ENCODE measurements at places on chromosomes 3 and 15.

DNA sequence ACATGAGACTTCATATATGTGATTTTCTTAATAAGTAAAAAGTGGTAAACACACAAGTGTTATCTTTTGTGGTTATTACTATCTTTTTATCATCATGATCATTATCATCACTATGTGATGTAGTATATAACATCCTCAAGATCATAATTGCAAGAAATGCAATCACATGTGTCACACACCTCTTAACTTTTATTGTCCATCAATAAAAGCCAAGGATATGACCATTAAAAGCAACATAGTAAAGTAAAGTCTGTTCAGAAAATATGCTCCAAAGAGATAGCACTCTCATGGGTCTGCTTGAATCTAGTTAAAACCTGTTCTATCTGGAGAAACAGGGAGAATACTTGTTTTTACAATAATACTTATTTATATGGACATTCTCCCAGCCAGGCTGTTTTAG, 153.0 kb upstream of the MLF1 start:
- no peak for DNase-seq

DNA sequence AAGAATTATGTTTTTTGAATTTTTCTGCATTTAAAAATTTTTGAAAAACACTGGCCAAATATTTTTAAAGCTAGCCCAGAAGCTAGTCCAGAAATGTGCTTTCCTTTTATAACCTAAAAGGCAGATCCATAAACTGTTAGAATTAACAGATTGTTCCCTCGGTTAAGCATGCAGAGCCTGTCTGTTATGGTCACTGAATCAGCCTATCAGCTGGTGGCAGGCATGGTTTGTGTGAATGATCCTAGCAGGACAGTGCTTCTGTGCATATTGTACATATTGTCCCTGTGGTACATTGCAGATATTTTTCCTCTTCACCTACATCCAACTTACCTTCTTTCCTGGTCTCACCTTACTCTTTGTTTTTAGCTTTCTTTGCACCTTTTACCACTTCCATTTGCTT, 53.3 kb downstream of the RARB start:
- no peak for DNase-seq

- DNase-seq = no peak
These were observed 331.5 kb upstream of the SLCO3A1 start for GRCh38 chr15:91521996-91522395.

DNA sequence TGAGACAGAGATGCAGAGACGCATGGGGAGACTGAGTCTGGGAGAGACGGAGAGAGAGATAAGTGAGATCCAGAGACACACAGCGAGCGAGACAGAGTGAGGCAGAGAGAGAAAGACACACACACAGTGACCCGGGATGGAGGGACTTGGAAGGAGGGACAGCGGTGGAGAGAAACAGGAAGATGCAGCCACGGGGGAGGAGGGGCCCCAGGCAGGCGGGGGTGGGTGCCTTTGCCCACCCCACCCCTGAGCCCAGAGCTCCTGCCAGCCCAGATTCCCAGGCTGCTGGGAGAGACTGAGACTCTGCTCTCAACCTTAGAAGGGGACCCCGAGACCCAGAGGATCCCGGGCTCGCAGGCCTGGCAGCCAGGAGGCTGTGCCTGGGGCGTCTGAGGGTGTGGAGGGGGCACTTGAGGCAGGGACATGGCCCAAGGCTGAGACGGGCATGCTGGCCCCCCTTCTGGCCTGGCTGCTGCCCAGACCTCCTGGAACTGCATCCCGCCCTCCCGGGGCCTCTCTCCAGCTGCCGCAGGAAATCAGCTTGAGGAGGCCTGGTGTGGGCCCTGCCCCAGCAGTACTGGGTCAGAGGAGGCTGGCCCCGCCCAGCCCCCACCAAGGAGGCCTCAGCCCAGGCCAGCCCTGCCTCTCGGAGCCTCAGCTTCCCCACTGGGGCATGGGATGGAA, 18.1 kb downstream of the H1-8 start:
- DNase-seq = peak; percentile 55

GRCh38 chr3:53617893-53618523, 123.6 kb downstream of the CACNA1D start:
- no peak for DNase-seq

- DNase-seq = no peak
These were observed 57.8 kb upstream of the TBC1D5 start for GRCh38 chr3:17800232-17800631.

- no peak for DNase-seq
These were observed 358.3 kb upstream of the CFAP20DC start for GRCh38 chr3:59408047-59408624.

DNA sequence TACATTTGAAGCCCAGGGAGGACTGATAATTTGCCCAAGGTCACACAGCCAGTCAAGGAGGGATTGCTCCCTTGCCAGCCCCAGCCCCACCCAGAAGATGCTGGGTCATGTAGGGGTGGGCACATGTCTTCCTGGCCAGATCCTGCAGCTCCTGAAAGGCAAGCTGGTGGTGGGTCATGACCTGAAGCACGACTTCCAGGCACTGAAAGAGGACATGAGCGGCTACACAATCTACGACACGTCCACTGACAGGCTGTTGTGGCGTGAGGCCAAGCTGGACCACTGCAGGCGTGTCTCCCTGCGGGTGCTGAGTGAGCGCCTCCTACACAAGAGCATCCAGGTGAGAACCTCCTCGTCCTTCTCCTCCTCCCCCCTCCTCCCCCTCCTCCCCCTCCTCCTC, 13.2 kb downstream of the ISG20 start:
- DNase-seq = no peak

GRCh38 chr3:147407114-147407497, 763 bp upstream of the ZIC4 start:
- DNase-seq = no peak

DNA sequence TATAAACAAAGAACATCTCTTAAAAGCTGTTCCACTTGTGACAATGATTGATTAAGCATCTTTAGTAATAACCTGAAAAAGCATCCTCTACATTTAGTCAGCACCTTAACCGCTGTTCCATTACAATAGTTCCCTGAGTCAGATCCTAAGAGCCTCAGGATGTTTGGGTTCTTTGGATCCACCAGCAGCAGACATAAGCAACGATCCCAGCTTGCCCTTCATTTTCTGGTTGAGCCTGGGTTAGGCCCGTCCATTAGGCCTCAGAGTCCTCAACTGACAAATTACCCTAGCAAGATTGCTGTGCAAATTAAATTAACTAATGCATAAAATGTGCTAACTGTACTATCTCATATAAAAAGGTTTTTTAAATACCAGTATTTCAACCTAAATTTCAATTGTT, 42.3 kb upstream of the ROBO1 start:
- DNase-seq = no peak

- DNase-seq = no peak
These were observed 16.0 kb upstream of the C3orf38 start for GRCh38 chr3:88133711-88134263.

GRCh38 chr15:74011610-74012009, 17.1 kb downstream of the PML start:
- no peak for DNase-seq

- DNase-seq = peak; percentile 37
These were observed 28.3 kb downstream of the GOLGA6A start for GRCh38 chr15:74053941-74054529.

DNA sequence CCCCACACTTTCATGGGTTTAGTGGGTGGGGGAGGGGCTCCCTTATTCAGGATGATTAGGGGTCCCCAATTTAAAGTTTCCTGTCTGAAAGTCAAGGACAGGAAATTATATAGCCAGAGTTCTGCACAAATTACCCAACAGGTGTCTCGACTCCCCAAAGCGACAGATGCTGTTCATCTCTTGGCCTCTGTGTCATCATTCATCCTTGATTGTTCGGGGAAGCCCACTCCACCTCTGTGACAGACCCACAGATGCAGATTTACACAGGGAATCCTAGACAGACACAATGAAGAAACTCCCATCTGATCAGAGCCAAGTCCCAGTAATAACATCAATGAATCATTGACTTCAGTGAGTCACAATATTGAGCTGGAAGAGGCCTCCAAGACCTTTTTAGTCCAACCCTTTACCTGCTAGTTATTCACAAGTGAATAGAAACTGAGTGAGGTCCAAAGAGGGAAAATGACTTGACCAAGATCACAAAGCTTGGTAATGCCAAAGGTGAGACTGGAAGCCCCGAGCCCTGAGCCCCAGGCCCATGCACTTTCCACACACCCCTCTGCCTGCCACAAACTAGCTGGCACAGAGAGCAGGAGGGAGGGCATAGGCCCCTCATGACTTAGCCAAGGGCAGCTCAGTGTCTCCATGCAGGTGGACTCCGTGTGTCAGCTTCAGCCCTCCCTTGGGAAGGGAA, 7.9 kb upstream of the SRP14 start:
- DNase-seq = no peak

GRCh38 chr15:70541511-70541910, 221.8 kb downstream of the UACA start:
- DNase-seq = no peak

DNA sequence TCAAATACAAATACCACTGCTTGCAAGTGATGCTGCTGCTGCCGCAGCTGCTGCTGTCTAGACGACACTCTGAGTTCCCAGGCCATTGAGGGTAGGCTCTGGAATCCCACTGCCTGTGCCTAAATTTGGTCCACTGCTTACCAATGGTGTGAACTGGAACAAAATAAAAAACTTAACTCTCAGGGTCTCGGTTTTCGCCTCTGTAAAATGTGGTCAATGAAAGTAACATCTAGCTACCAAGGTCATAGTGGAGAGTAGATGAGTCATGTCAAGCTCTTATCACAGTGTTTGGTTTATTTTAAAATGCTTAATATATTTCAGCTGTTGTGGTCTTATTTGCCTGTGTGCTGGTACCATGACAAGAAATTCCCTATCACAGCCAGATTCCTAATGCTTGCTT, 299.3 kb downstream of the CLSTN2 start:
- DNase-seq = no peak

DNA sequence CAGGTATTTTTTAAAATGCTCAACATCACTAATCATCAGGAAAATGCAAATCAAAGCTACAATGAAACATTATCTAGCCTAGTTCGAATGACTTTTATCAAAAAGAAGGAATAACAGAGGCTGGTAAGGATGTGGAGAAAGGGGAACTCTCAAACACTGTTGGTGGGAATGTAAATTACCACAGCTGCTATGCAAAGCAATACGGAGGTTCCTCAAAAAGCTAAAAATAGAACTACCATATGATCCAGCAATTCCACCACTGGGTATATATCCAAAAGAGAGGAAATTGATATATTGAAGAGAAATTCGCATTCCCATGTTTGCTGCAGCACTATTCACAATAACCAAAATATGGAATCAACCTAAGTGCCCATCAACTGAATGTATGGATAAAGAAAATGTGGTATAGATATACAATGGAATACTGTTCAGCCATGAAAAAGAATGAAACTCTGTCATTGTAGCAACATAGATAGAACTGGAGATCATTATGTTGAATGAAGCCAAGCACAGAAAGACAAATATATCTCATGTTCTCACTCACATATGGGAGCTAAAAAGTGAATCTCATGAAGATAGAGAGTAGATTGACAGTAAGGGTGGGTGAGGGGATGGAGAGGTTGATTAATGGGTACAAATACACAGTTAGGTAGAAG, 19.7 kb upstream of the CLN6 start:
- no peak for DNase-seq

GRCh38 chr15:78362716-78363380, 22.7 kb downstream of the CRABP1 start:
- DNase-seq = no peak

GRCh38 chr3:149816986-149817385, 4.0 kb downstream of the RNF13 start:
- no peak for DNase-seq

- DNase-seq = no peak
These were observed 108.6 kb upstream of the PRR20G start for GRCh38 chr3:127396473-127396872.

GRCh38 chr3:145698749-145699148, 462.2 kb downstream of the PLOD2 start:
- no peak for DNase-seq

DNA sequence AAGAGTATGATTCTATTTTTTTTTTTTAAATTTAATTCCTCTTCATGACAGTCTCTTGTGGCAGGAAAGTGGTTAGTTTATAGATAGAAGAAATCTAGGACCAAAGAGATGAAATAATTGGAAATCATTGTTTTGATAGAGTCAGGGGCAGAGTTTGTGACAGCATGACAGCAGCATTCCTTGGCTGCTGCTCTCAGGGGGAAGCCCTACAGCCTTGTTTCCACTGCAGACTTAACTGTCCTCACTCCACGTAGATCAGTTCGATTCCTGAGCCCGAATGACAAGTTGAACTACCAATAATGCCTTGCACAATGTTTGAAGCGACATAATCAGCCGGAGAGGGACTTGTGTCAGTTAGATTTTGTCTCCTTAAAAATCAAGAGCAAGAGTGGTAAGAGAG, 189.0 kb upstream of the ICE2 start:
- DNase-seq = no peak

DNA sequence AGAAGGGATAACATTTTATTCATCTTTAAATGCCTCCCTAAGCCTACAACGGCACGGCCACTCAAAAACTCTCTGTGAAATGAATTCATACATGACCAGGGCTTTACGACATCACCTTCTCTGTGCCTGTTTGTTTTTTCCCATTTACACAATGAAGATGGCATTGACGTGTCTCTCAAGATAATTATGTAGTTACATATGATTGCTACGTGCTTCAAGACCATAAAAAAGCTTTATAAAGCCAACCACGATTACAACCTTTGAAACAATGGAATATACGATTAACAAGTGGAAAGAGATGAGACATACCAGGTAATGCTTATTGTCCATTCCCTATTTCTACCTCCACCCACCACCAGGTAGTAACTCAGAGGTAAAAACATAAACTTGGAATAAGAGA, 168.4 kb downstream of the P3H2 start:
- no peak for DNase-seq

DNA sequence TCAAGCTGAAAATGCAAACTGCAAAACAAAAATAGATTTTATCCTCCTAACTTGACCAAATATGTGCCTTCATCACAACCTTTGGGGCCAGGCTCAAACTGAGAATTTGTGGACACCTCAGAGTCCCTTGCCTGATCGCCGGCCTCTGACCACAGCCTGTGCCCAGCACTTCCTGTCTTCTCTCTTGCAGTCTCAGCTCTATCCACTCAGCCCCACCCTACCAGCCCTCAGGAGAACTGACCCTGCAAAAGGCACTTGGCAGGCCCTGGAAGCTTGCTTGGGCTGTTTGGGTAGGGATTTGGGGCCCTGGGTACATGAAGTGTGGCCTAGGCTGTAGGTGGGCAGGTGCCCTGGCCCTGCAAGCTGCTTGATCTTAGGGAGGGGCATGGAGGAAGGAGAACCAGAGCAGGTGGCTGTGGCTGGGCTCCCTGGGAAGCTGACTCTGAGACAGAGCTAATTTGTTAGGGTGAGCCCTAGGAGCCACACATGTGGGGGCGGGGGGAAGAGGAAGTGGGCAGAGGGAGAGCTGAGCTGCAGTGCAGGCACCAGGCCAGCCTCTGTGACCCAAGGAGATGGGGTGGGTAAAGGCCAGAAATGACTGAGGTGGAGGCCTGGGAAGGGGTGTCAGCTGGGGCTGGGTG, 8.6 kb downstream of the CLEC3B start:
- DNase-seq = peak; percentile 5

All from substantia nigra (tissue), 51 donors.